Ureter (tissue), 1 donor: ENCODE measurements at places on chromosomes 6 and 20.
A peak's percentile ranks its signal among the peaks of the same experiment; 100 is the strongest.

DNA sequence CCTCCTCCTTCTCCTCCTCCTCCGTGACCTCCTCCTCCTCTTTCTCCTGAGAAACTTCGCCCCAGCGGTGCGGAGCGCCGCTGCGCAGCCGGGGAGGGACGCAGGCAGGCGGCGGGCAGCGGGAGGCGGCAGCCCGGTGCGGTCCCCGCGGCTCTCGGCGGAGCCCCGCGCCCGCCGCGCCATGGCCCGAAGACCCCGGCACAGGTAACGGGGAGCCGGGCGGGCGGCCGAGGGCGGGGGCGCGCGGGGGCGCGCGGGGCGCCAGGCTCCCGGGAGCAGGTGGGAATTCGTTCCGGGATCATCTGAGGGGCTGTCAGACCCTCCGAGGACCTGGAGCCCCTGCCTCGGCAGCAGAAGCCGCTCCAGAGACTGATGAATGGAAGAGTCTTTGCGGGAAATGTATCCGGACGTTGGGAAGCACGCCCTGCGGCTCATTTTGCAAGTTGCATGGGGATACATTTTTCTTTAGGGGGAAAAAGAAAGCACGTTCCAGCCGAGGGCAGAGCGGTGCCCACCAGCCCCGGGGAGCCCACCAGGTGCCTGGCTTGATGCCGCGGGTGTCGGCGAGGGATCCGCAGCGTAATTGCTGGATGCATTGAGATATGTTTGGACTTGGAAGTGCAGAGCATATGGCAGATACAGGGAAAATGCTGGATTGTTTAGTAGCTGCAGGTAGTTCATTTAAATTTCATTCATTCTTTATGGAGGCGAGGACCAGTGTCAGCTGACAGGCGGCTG lies 394 bp downstream of the MYB start:
- DNase-seq = no peak

- DNase-seq = peak; percentile 76
Observed at GRCh38 chr6:168132531-168133167, 53.6 kb upstream of the FRMD1 start.

- DNase-seq = no peak
Observed at GRCh38 chr6:136635615-136636014, 85.4 kb upstream of the MAP7 start.

DNA sequence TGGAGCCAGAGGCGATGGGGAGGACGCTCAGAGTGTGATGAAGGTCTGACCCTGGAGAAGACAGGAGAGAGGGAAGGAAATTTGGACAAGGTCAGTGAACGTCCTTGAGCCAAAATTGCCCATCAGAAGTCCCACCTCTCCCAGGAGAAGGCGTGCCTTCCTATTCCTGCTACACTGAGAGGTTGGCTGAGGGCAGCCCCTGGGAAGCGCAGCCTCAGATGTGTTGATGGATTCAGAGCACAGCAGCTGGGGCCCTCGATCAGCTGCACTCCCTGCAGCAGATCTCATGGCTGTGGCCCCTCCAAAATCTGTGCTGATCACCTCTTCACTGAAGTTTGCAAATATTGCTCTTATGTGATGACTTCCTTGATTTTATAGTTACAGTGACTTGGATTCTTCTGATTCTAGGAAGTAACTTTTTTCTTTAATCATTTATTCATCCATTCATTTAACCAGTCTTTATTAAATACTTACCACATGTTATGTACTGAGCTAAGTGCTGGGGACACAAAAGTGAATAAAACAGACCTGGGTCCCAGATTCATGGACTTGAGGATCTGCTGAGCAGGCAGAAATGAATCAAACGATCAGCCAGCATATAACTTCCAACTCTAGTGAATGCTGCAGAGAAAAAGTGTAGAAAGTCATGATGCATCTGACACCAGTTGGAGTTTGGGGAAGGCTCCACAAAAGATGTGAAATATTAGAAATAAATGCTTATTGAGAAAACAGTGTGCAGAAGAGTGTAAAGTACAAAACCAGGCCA lies 69.6 kb upstream of the ARMC2 start:
- DNase-seq = no peak
